ENCODE measurements at places on chromosomes 11 and 22.

- no peak for DNase-seq
Measured at GRCh38 chr22:42692239-42693054, 28.2 kb downstream of the A4GALT start.

DNA sequence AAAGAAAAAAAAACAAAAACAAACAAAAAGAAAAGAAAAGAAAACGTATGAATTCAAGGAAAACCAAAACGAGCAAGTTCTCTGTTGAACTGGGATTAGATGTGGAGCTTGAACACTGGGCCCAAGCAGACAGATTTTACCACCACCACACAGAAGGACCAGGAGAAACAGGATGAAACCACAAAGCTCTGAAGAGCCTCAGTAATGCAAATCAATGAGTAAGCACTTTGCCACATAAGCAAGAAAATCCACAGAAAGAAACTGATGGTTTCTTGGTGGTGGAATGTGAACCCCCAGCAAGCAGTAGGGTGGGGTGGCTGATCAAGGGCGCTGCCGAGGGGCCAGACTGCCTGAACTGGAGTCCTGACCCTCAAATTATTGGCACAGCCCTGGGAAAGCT lies 50.9 kb upstream of the NFRKB start:
- no peak for DNase-seq

GRCh38 chr22:49192180-49192856 lies 635.4 kb downstream of the BRD1 start:
- no peak for DNase-seq

GRCh38 chr22:21952586-21953571 lies at the start of gene PPM1F:
PPM1F (minus strand) TSS chr22:21952848; CDS start chr22:21946048, 6,800 bp downstream.
- DNase-seq, result peak; percentile 47

Measured in NCI-H1694 treated with DMSO at 0.1 percent for 48 hours (cell line).